Caki2 (cell line): ENCODE measurements at places on chromosomes 3 and 15.

- no peak for DNase-seq
These were observed 11.1 kb upstream of the MB21D2 start for GRCh38 chr3:192928720-192929119.

GRCh38 chr3:38627956-38628355 is 21.5 kb downstream of the SCN5A start:
- DNase-seq = no peak

GRCh38 chr3:129277829-129278271 is 820 bp upstream of the HMCES start:
- DNase-seq = no peak

DNA sequence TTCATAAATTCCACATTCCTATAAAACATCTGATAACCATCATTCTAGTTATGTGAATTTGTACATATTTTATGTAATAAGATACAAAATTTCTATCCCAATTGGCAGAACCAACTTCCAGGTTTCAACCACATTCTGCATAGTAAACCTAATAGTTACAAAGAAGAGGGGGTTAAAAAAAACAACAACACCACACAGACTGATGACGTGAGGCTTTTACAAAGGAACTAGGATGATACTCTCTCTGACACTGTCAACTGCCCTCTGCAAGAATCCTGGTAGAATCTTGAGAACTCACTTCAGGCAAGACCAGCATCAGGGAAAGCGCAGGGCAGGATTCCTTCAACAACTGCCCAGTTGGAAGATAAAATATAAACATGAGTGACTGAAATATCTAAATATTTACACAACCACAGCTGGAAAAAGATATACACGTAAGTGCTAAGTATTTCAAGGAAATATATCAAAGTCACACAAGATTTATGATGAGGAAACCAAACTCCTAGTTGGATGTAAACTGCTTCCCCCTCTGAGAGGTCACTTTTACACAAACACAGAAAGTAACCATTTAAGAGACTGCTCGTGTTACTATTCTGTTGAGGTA is 816.4 kb downstream of the ROBO1 start:
- no peak for DNase-seq

- no peak for DNase-seq
These were observed 87.1 kb downstream of the DNAJB8 start for GRCh38 chr3:128379367-128380160.

GRCh38 chr3:196339493-196340254 is 1.5 kb upstream of the TM4SF19 start:
- DNase-seq = peak; percentile 74

- DNase-seq = no peak
These were observed 37.8 kb downstream of the SLC27A2 start for GRCh38 chr15:50219820-50220219.

GRCh38 chr15:56082263-56082761 is 88.9 kb upstream of the NEDD4 start:
- DNase-seq = no peak

- no peak for DNase-seq
These were observed 39.0 kb downstream of the MNS1 start for GRCh38 chr15:56425976-56426375.

GRCh38 chr3:139537361-139537760 is 2.2 kb downstream of the RBP1 start:
- DNase-seq = peak; percentile 30

DNA sequence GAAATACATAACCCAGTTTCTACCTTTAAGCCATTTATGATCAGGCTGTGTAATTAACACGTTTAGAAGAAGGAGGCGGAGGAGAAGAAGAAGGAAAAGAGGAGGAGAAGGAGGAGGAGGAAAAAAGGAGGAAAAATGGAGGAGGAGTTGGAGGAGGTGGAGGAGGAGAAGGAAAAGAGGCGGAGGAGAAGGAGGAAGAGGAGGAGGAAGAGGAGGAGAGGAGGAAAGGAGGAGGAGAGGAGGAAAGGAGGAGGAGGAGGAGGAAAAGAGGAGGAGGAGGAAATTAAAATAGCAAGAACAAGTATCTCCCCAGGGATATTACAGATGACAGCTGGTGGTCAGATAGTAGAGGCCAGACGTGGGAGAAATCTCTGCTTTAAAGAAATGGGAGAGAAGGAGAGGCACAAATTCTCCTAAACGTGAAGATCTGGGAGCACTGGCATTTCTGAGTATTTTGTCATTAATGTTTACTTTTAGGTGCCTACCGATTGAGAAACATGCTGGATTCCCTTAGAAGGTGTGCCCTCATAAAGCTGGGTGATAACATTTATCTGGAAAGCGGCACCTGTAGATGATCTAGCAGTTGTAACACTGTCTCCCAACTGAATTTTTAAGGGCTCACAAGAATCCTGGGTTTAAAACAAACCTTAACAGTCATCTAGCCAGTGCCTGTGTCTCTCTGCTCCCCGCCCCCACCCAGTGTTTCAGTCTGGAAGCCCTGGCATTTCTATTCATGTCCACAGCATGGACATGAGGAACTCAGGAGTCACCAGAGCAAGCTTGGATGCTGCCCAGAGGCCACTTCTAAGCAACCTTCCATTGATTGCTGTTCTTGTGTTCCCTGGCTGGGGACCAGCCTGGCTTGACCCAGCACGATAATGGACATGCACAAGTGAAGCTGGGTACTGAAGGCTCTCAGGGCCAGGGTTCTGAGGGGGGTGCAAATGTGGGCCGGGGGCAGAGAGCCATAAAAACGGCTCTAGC is 75.2 kb downstream of the CHRNA7 start:
- no peak for DNase-seq

DNA sequence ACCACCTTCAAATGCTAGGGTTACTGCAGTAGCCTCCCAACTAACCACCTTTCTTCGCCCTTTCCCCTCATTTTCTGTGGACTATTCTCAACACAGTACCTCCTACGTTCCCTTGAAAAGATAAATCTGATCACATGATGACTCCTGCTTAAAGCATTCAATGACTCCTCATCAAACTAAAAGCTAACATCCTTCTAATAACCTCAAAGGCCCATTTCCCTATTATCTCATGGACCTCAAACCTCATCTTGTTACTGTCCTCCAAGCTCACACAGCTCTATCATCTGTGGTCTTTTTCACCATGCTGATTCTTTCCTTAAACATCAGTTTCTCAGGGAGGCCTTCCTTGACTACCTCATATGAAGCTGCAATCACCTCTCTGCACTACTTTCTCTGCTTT is 29.6 kb downstream of the GADL1 start:
- DNase-seq = no peak

DNA sequence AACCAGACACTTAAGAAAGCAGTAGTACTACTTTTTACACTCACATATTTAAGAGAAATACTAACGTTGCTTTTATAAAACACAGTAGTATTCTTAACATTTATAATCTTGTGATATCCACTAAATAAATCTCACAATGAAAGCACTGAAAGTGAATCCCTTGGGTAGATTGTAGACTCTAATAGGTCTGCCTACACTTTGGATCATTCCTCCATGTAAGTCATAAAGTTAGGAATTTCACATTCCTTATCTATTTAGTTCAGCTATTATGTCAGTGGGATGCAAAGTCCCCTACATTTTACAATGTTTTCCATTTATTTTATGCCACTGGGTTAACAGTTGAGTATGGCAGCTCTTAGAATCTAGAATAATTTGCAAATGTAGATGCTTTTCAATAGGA is 330.7 kb downstream of the LSAMP start:
- no peak for DNase-seq

DNA sequence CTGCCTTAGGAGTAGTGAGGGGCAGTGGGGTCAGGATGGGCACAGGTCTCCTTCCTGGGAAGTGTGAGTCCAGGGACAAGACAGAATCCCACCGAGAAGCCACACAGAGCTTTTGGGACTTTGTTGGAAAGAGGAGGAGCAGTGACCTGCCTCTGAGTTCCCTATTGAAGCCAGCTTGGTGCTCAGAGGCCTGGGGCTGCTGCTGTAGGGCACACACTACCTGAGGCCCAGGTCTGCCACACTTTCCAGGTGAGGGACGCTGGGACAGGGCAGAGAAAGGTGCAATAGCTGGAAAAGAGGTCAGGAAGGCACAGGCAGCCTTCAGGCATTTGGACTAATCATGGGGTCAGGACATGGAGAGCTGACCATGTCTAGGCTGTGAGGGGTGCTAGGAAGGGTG is 67.7 kb downstream of the SCN5A start:
- DNase-seq = no peak

GRCh38 chr3:136685882-136686281 is 66.3 kb downstream of the STAG1 start:
- DNase-seq = no peak

DNA sequence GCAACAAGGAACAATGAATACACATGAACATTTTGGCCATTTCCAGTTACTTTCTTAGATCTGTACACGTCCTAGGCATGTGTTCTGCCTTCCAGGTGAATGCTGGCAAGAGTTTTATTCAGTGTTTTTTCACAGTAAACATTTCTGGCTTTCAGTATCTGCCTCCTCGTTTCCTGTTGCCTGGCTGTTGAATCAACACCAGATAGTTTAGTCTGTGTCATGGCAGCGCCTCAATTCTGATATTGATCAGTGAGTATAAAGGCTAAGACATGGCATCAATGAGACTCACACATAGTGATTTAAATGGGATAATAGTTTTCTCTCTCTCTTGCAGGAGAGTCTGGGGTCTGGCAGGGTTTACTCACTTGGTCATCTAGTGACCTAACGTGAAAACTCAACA is 266.9 kb upstream of the SLCO3A1 start:
- no peak for DNase-seq

- no peak for DNase-seq
These were observed 24.5 kb upstream of the LIPC start for GRCh38 chr15:58407236-58407775.

- no peak for DNase-seq
These were observed 311.5 kb downstream of the TLE3 start for GRCh38 chr15:69786136-69786701.

- DNase-seq = no peak
These were observed 205.3 kb downstream of the SOX2 start for GRCh38 chr3:181917027-181917426.

- DNase-seq = no peak
These were observed 64.5 kb upstream of the PLXNA1 start for GRCh38 chr3:126918355-126918821.

DNA sequence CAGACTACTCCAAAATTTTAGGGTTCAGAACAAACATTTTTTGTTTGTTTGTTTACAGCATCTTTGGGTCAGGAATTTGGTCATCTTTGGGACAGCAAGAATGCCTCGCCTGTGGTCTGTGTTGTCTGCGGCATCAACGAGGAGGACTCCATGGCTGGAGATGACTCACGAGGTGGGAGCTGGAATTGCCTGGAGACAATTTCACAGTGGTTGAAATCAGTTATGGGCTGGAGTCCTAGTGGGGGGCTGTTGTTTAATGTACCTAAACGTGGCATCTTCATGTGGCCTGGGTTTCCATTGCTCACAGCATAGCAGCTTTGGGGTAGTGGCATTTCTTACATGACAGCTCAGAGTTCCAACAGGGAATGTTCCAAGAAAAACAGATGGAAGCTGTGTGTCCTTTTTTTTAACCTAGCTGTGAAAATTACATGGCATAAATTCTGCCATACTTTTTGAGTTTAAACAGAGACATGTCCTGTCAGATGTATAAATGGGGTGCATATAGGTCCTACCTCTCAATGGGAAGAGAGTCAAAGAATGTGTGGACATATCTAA is 507.3 kb upstream of the CBLB start:
- DNase-seq = no peak

- DNase-seq = no peak
These were observed 118.2 kb upstream of the STRIT1 start for GRCh38 chr3:155411500-155412223.

DNA sequence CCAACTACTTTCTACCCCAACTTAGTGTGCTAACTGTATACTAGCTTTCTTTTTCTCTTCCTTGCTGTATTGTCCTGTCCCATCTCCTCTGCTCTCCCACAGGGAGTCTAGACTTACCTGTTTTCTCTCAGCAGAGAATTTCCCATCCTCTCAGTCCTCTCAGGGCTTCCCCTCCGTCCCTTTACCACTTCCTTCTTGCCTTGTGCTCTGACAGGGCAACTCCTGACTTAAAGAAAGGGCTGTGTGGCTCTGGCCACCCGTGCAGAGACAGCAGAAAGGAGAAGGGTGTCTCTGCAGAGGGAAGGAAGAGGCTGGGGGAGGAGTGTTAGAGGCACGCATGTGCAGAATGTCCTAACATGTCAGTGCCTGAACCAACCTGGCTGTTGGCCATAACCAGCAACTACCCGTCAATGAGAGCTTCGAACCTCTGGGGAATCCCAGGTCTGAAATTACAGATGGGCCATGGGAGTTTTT is at the start of gene GCSAM:
TSS of gene GCSAM (minus strand) at position 274 of the 474 bp plus-strand sequence. CDS start at position 146, 128 bp downstream.
- no peak for DNase-seq

DNA sequence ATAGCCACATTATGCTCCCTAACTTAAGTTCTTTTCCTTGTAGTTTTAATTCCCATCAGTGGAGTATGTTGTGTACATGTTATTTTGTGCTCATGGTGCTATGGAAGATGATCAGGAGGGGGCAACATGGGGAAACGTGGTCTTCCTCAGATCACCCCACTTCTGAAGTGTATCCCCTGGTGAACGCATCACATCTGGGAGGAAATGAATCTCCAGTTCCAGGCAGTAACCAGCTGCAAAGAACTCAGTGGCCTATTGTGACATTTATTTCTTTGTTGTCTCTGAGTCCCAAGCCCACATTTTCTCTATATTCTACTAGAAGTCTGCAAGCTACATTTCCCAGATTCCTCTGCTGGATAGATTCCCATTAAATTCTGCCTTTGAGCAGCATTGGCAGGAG is 217.0 kb downstream of the SATB1 start:
- no peak for DNase-seq

GRCh38 chr15:90957791-90958190 is 3.1 kb downstream of the RCCD1 start:
- DNase-seq = no peak

DNA sequence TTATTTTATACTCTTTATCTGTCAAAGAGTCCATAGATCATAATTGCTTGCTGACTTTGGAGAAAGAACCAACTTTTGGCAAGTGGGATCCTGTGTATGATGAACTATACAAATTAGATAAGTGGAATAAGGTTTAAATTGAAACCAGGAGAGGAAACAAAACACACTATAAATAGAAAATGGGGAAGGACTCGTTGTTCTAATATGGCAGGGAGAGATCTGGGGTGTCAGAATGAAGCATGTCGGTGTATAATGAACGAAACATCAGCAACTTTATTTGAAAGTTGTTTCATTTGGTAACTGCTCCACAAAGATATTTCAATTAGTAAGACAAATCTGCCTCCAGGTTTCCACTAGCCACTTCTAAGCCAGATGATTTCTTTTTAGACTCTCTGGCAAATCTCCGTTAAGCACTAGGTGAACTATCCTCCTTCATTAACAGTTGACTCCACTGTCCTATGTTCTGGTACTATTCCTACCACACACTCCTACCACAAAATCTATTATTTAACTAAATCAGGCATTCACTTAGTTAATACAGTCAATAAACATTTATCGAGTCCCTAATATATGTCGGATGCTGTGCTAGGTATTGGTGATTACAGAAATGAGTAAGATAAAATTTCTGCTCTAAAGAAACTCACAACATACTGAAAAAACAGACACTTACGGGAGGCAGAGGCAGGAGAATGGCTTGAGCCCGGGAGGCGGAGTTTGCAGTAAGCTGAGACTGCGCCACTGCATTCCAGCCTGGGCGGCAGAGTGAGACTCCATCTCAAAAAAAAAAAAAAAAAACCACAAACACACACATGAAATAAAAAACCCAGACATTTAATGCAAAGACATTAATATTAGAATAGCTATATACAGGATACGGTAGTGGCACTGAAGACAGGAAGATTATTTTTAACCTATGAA is 20.1 kb downstream of the SLC15A2 start:
- DNase-seq = no peak

- no peak for DNase-seq
These were observed 534.1 kb upstream of the KCNMB2 start for GRCh38 chr3:178002113-178002512.

- DNase-seq = peak; percentile 46
These were observed 46.5 kb upstream of the LIMD1 start for GRCh38 chr3:45547764-45548680.
